Motor neuron (in vitro differentiated cells): ENCODE measurements at places on chromosomes 1 and 21.

DNA sequence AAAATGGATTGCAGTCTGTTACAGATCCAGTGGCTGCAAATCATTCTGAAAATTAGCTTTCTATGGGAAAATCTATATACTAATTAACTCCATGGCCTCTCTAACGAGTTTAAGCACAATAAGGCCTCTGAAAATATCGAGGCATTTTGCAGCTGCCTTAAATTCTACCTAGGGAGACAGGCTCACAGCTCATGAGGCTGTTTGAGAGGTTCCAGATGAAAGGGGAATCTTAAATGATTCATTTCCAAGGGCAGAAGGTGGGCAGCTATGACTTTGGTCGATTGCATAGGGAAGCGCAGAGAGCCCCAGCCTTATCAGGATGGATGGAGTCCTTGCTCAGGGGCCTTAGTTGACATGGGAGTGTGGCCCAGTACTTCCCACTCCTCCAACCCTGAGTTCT lies 216.8 kb upstream of the POU3F1 start:
- peak; percentile 22 for ATAC-seq

GRCh38 chr1:210340311-210340710 lies 11.6 kb downstream of the HHAT start:
- no peak for ATAC-seq

DNA sequence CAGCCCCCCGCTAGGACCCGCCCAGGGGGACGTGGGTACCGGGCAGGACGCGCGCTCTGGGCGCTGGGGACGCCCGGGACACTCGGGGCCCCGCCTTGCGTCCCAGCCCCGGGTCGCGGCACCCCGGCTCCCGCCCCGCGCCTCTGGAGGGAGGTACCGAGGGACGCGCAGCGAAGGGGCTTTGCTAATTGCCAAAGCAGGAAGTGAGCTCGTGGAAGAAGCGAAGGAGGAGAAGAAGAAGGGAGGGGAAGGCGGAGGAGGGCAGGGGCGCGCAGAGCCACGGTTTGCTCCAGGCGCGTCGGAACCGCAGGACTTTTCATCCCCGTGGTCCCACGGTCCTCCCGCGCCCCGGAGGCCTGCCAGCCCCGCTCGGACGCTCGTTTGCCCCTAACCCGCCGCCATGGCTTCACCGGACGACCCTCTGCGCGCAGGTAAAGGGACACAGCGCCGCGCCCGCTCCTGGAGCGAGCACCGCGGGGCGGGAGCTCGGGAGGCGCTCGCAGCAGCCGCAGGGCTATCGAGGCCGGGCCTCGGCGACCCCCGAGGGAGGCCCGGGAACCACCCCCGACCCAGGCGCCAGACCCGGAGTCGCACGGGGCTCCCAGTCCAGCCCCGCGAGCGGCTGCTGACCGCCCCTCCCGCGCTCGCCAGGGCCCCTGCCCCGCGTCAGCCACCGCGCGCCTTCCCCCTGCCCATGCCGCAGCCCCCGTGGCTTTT lies 1.3 kb downstream of the EDARADD start:
- peak; percentile 76 for ATAC-seq

DNA sequence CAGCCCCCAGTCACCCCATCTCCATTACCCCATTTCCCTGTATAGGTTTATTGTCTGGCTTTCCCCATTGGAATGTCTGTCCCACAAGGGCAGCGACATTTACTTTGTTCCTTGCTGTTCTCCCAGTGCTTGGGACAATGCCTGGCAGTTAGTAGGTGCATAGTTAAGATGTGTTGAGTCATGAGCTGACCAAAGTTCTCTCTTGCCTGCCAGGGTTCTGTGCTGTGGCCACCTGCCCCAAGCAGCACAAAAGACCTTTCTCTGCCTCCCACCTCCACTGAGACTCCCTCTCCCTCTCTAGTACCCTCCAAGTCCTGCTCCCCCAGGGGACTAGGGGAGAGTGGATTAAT lies 40.0 kb downstream of the TMCO4 start:
- no peak for ATAC-seq

- no peak for ATAC-seq
Observed at GRCh38 chr1:21298981-21299391, 8.7 kb upstream of the ECE1 start.

DNA sequence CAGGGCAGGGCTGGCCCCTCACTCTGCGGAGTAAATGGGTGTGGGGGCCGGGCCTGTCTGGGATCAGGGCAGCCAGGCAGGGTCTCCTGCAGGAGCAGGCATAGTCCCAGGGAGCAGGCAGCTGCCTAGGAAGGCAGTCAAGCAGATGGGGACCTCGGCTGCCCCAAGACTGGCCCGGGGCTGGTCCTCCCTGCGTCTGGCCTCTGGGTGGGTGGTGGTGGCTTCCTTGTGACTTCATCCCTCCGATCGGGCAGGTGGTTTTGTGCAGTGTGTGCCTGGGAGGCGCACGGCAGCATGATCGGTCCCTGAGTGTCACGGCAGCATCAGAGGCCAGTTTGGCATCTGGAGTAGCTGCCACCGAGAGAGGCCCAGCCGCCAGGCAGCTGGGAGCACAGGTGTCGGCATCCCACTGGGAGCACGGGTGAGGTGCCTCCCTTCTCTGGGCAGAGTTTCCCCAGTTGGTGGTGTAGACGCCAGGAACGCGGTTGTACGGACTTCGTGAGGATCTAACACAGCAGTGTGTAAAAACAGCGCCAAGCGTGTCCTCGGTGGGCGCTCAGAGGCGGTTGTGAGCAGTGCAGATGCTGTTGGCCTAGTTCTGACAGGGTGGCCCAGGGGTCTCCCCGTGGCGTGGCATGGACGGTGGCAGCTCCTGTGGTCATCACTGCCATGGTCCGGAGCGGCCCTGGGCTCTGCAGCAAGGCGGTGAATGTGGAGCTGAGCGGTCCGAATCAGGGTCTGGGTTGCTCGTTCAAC lies 45.9 kb downstream of the PRKCZ start:
- ATAC-seq, result peak; percentile 19

- no peak for ATAC-seq
Observed at GRCh38 chr1:156549831-156550230, 22.5 kb downstream of the IQGAP3 start.

GRCh38 chr1:119372503-119373086 lies 4.0 kb downstream of the HAO2 start:
- ATAC-seq, result peak; percentile 42

DNA sequence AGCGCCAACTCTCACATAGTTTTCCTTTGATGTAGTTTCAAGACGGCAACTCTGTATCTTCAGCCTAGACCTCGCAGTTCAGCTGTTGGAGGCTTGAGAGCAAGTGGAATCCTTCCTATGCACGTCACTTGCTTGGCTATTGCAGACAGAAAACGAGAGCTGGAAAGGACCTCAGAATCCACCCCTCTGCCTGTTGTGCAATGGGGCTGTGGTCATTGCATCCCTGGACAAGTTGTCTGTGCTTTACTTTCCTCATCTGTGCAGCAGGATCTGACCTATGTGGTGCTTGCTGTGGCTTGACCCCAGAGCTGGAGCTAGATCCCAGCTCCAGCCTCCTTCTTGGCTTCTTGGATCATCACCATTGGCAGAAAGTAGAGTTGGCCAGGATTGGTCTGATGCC lies 50.0 kb upstream of the IGSF21 start:
- no peak for ATAC-seq

DNA sequence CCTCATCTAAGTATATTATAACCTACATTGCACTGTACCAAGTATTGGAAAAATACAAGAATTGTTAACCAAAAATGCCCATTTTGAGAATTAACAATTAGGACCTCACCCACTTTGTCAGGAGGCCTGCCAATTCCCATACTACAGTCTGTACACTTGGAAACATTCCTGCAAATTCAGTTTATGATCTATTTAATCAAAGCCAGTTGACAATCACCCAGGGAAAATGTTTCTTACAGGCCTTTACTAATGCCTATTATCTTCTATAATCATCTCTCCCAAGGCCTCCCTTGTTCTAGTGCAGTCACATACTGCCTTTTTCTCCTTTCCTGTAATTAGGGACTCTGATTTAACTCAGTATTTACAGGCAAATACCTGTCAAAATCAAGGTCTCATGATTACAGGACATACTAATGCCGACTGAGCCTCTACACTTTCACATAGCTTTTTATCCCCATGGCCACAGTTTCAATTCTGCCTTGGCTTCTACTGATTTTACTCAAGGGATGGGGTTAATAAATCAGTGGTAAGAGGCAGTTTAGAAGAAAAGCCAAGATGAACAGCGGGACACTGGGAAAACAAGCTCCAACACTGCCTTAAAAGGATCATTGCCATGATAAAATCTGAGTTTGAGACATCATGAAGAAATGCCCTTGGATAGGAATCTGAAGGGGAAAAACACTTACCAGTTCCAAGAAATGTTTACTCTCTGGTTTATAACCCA lies 338.7 kb downstream of the VAV3 start:
- ATAC-seq, result no peak

DNA sequence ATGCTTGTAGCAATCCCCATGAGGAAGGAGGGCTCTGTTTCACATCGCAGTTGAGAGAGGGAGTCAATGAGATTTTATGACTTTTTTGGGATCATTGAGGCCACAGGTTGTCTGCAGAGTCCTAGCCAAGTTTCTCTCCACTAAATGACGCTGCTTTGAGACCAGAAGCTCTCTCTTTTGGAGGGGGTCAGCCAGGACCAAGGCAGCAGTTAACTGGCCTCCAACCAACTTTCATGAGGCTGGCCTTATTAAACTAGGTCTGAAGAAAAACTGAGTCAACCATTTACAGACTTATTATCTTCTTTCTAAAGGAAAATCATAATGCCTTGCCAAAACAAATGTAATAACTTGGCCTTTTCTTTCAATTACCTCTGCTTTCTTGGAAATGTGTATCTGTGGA lies 8.6 kb downstream of the WLS start:
- no peak for ATAC-seq

DNA sequence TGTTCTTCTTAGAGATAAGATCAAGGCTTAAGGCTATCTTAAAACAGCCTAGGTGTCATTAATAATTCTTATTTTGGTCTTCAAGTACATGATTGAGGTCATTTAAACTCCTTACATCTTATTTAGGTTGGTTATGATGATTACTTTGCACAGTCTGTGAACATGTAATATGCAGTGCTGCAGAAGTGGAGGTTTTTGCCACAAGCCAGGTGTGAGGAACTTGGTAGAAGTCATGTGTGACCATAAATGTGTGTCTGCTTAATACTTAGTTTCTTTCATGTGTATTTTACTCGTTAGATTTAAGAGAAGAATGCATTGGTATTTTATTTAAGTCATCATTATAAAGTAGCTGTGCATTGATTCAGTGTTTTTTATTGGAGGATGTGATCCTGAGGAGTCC lies 10.1 kb downstream of the ATG4C start:
- no peak for ATAC-seq

DNA sequence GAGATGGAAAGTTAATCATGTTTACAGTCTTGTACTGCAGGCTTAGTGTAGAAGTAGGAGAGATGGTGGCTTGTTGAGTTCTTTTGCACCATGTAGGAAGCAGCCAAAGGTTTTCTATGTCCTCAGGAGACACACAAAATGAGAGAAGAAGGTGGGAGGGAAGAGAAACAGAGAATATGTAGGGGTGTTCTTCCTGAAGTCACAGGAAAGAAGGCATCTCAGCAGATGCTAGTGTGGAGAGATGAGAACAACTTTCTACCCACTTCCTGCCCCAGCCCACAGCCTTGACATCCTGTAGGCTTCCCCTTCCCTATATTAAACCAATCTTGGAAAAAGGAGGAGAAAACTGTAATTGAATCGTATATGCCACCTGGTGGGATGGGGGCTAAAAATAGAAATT lies 217.0 kb downstream of the S1PR1 start:
- no peak for ATAC-seq

DNA sequence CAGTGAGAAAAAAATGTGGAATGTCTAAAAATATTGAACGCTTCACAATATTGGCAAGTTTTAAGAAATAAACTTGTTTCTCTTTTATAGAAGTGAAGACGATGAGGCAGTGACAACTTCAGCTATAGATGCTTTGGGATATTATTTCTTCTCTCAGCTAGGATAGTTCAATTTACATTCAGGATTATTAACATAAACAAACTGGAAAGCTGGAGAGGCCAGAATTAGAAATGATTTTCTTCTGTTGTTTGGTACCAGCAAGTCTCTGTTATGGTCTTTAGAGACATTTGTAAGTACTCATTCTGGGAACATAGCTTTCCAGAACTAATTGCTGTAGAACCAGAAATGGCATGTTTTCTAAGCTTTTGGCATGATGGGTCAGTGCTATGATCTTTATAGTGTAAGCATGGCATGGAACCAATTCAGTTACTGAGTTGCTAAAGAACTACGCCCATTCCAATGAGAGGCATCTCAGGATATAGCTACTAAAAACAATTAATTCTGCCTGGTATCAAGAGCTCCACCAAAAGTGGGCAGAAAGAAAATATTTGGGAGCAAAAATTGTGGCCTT lies 599.5 kb upstream of the B3GALT2 start:
- no peak for ATAC-seq

DNA sequence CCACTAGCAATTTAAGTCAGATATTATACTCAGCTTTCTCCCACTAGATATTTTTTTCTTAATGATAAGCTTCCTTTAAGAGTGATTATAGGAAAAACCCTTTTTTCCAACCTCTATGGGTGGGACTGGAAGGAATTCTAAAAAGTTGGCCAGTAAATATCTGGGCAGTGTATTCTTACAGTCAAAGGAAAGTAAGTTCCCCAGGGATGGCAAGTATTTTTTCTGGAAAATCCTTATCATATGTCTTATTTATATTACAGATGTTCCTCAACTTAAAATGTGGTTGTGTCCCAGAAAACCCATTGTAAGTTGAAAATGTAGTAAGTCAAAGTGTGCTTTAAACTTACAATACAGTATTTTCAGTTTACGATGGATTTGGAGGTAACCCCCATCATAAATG lies 29.2 kb downstream of the CMPK1 start:
- ATAC-seq, result no peak
